AG09319 (cell line): ENCODE measurements at places on chromosomes 13 and 19.

- DNase-seq = no peak
Measured at GRCh38 chr13:80577926-80578670, 237.2 kb upstream of the SPRY2 start.

DNA sequence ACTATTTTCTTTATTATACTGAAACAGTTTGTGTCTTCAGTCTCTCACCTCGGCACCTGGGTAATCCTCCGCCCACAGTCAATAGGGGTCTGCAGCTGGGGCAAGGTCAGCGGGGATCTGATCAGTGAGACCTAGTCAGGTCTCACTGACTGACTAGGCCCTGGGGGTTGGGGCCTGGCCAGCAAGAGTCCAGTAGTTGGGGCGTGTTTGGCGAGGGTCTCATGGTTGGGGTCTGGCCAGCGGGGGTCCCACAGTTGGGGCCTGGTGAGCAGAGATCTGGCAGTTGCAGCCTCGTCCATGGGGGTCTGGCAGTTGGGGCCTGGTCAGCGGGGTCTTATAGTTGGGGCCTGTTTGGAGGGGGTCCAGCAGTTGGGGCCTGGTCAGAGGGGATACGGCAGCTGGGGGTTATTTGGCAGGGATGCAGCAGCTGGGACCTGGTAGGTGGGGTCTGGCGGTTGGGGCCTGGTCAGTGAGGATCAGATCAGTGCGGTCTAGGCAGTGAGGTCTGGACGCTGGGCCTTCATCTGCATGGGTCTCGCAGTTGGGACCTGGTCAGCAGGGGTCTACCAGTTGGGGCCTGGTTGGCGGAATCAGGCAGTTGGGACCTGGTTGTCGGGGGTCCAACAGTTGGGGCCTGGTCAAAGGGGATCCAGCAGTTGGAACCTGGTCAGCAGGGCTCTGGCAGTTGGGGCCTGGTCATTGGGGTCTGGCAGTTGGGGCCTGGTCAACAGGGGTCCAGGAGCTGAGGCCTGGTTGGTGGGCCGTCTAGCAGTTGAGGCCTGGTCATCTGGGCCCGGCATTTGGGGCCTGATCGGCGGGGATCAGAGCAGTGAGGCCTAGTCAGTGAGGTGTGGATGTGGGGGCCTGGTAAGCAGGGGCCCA, 61.1 kb upstream of the TPM4 start:
- no peak for DNase-seq

DNA sequence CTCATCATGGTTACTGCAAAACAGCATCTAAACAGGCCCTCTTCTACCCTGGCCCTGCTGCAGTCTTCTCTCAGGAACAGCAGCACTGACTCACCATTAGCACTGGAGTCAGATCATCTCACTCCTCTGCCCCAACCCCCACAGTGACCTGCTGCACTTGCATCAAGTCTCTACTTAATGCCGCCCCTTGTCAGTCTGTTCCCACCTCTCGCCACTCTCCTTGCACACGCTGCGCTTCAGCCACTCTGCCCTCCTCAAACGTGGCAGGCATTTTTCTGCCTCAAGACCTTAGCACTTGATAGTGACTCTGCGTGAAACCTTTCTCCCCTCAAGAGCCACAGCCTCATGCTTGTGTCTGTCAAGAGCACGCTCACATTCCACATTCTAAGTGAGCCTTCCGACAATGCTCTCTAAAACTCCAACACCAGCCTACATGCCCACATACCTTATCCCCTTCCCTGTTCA, 22.1 kb downstream of the MIPEP start:
- no peak for DNase-seq

DNA sequence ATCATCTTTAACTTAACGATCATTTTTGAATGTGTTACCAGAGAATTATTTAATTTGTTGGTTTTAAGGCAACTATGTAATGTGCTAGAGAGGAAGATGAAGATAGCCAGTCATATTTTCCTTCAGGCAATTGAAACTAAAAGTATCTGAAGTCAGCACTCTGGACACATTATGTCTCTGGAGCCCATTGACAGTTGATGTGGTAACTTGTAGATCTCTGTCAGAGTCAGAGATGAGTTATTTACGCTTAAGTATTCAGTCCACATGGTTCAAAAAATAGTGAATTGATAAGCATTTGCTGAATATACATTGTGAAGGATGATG, 2.1 kb downstream of the ZMYM2 start:
- DNase-seq = no peak

DNA sequence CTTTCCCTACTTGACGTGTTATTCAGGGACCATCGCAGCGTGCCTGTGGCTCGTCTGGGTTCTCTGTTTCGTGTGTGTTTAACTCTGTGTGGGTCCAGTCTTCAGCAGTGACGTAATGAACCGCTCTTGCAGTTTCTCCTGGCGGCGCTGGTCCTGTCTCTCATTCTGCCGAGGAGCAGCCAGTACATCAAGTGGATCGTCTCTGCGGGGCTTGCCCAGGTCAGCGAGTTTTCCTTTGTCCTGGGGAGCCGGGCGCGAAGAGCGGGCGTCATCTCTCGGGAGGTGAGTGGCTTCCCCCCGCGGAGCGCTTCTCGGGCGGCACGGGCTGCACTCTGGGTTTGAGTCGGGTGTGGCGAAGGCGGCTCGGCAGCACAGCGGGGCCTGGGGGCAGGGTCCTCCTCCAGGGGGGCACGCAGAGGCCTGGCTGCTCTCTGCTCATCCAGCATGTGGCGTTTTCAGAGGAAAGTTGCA, 36.3 kb upstream of the TFDP1 start:
- DNase-seq = no peak

- no peak for DNase-seq
Measured at GRCh38 chr13:33004511-33004910, 11.7 kb upstream of the KL start.

DNA sequence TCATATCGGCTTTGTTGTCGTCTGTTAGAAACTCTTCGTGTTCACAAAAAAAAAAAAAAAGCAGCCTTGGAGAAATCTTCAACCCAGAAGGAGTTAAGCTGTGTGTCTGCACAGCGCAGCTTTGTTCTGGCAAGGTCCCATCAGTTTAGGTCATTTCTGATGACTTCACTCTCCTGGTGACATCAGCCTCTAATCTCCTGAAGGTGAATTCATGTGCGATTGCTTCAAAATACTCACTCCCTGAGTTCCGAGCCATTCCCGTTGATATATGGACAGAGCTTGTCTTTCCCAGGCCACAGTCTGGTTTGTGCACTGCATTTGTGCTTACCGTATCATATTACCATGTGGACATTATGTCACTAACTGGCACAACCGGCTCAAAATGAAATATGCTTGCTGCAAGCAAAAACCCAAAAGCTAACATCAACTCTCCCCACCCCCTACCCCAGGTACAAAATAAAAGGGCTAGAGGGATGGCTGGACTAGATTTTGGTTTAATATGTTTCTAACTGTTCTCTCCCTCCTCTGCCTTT, 342.4 kb downstream of the KCNRG start:
- DNase-seq = no peak

- DNase-seq = no peak
Measured at GRCh38 chr13:72527333-72527732, 200.1 kb downstream of the MZT1 start.

DNA sequence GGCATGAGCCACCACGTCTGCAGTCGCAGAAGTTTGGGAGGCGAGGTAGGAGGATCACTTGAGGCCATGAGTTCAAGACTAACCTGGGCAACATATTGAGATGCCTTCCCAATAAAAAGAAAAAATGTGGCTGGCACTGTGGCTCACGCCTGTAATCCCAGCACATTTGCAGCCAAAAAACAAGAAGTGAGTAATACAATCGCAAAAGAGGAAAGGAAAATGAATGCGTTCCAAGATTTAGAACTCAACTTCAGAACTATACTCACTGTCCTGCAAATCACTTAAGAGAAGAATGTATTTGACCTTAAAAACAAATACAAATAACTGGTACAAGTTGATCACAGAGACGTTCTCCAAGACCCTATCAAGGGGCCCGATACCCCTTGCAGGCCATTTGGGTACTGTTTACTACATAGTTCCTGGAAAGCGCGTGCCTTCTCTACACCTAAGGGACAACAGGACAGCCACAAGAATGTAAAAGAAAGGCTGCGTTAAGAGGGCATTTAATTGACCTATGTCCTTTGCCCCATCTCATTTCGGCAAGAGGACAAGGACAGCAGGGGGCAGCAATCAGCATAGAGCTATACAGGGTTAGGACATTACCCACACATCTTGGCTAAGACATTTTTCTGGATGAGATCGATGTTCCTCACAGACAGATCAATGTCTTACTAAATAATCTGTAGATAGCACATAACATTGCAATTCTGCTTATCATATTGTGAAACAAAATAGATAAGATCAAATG, 41.3 kb downstream of the FLT3 start:
- no peak for DNase-seq

- DNase-seq = no peak
Measured at GRCh38 chr13:42786715-42787114, 5.3 kb downstream of the FAM216B start.

- DNase-seq = no peak
Measured at GRCh38 chr19:30884146-30884812, 465.0 kb downstream of the TSHZ3 start.

- DNase-seq = no peak
Measured at GRCh38 chr13:59208405-59209195, 955.1 kb downstream of the DIAPH3 start.

GRCh38 chr19:38932425-38933179, 1.9 kb downstream of the MRPS12 start:
- no peak for DNase-seq

- no peak for DNase-seq
Measured at GRCh38 chr19:47264629-47265028, 8.3 kb downstream of the CCDC9 start.

DNA sequence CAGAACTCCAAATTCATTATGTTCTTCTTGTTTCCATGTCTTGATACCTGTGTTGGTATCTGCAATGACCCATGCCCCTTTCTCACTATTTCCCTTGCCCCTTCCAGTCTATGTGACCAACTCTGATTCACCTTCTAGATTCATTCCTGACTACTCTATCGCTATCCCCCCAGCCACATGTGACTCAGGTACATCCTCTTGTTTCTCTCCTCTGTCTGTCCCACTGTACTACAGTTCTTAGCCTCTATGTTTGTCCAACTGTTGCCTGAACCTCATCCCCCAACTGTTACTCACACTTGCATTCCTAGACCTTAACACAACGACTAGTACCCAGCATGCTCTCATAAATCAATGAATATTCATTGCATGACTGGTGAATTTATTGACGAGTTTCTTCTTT, 10.0 kb upstream of the FLT3 start:
- no peak for DNase-seq

- DNase-seq = no peak
Measured at GRCh38 chr13:51630288-51630615, 46.0 kb downstream of the WDFY2 start.

- no peak for DNase-seq
Measured at GRCh38 chr19:16814526-16815100, 14.6 kb upstream of the SIN3B start.

GRCh38 chr19:42433503-42434260, 6.5 kb upstream of the LIPE start:
- DNase-seq = no peak

DNA sequence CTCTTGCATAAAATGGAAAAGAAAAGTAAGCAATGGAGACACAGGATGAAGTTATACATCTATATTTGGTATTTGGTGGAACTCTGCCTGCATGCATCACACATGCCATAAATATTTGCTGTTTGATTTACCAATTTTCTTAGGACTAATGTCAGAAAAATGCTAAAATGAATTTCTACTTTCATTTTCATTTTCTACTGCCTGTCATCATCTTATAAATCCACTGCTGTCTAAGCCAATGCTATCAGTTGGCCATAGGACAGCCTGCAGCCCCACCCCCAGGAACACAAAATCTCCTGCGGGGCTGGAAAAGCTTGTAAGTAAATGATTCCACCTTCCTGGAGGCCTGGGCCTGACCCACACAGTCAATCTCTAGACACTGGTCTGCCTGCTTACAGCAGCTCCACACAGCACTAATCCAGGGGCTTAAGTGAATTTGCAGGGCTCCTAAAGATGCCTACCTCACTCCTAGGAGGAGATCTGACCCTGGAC, 122.0 kb downstream of the ENOX1 start:
- peak; percentile 25 for DNase-seq

DNA sequence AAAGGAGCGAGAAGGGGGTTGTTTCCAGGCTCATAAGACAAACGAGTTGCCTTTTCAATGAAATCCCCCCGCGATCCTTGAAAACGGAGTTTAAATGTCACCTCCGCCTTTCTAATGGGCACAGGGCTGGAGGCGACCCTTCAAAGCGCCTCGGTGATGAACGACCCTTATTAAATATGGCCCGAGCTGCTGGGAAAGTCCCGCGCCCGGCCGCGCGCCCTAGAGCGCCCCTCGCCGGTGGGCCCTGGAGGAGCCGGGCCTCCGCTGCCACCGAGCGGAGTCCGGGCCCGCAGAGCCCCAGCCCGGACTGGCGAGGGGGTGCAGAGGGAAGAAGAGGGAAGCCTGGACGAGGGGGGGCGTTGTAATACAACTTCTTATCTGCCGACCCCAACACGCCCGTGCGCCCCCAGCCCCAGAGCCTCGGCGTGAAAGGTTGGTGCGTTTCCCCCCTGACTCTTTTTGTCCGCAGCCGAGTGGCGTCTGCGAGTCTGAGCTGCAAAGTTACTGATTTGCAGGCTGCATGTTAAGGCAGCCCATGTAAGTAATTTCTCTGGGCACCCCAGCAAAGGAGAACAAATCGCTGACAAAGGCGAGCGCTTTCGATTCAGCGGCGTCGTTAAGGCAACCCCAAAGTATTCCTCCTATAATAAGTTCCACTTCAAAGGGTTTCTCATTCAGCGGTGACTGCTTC, 11.9 kb downstream of the ZIC5 start:
- DNase-seq = no peak

DNA sequence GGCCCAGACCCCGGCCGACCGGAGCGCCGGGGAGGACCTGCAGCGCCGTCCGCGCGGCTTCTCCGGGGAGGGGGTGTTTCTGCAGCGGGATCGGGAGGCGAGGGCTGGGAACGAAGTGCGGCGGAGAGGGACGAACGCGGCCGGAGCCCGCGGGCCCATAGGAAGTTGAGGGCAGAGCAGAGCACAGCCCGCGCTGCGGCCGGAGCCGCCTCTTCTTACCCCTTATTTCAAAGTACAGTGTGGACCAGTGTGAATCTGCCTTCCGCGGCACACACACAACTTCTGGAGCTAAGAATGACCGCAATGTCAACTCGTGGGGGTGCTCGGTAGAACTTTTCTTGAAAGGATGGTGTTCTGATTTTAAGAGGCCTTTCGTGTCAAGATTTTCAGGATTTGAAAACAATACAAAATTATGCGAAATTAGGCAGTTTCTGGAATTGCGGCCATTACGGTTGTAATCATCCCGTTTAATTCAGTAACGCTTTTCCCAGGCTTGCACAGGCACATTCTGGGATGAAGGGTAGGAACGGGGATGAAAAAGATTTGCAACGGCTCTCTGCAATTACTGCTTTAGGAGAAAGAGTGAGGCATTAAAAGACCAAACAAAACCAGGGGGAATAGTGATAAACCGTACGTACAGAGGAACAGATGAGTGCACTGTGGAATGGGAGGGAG, 821 bp downstream of the TDRD3 start:
- DNase-seq = no peak

DNA sequence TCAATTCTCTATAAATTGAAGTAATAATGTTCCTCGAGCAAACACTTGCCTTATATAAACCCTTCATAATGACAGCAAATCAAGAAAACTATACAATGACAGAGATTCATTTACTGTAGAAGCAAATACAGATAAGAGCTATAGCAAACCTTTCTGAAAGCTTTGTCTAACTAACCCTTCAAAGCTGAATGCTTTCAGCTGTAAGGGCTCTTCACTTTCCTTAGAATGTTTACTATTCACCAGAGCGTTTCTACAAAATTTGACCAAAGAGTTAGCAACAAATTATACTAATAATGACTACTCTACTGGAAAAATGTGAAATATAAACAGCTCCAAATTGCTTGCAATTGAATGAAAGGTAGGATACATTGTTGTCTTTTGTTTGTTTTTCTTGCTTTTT, 218.1 kb downstream of the SLITRK5 start:
- DNase-seq = no peak
